ENCODE measurements at places on chromosomes 16 and 17.

DNA sequence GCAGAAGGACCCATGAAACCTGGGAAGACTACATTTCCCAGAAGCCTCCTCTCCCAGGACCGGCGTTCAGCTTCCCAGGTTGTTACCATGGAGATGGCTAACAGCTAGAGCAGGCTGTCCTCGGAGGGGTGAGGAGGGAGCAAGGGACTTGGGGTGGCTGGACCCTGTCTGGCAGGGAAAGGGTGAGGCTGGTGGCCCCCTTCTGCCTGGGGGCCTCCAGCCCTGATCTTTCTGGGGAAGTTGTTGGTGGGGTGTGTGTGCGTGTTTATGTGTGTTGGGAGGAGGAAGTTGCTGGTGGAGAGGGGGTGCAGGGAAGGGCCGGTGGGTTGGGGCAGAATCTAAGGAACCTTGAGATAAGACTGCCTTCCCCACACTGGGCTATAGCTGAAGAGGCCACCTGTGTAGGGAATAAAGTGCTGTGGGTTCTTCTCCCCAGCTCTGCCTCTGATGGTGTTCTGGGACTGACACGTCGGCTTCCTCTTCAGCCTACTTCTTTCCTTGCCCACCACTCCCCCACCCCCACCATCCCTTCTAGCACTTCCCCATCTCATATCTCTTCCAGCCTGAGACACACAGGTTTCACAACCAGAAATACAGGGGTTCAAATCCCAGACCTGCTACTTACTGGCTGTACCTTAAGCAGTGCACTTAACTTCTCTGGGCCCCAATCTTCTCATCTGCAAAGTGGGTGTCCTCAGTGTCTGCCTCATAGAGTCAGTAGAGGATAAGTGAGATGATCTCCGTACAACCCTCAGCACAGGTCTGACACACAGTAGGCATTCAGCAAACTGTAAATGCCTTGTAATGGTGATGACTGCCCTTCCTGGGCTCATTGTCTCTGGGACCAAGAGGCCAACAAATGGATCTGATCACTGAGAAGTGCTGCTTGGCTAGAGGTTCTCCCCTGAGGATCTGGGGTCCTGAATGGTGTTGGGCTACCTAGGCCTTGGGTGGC is at the start of gene DRC7:
DRC7 (plus strand) TSS at position 82 of the 955 bp plus-strand sequence. CDS start 3,144 bp downstream, outside the sequence.
- no peak for DNase-seq

GRCh38 chr17:30340801-30341356 is 7.0 kb upstream of the TMIGD1 start:
- DNase-seq, result no peak

GRCh38 chr17:60926466-60927183 is 249.0 kb downstream of the BCAS3 start:
- DNase-seq, result no peak

DNA sequence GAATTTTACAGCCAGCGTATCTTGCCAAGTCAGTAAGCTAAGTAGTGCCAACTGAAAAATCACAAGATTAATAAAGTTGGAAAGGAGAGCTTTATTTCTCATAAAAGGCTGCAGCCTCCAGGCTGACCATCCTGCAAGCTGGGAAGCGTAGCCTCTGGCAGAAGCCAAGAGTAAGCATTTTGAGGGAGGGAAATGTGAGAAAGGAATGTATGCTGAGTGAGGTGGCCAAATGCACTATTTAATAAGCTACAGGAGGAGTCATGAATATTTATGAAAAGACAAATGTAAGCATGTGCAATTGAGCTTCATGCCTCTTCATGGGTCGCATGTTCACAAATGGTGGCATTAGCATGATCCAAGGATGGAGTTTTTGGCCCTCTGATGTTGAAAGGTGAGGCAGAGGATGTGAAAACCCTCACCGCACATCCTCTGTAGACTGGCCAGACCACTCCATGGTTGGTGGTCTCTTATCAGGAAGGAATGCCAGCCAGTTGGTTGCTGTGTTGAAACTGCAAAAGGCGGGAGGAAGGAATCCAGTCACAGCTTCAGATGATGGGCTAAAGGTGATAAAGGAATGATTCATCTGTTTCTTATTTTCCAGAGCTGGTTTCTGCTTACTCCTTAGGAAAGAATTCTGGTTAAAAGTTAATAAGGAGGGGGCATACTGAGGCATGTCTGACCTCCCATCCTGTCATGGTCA is 9.2 kb downstream of the KRT33B start:
- no peak for DNase-seq

- DNase-seq, result no peak
Observed at GRCh38 chr16:19589771-19590302, 34.3 kb downstream of the VPS35L start.

GRCh38 chr17:82278786-82279391 is 5.4 kb upstream of the CSNK1D start:
- no peak for DNase-seq

DNA sequence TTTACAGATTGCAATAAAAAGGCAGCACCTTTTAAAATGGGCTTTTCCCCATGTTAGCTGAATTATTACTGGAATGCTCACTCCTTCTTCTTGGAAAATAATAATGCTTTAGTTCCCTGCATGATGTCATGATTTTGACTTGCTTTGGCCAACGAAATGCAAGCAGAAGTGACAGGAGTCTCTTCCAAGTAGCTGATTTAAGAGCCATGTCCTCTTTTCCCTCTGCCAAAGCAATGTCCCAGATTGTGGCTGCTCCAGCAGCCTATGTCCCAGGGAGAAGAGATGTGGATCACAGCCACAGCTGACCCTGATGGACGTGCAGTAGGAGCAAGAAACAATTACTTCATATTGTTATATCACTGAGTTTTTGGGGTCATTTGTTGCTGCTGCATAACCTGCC is 246.6 kb downstream of the HAPSTR1 start:
- no peak for DNase-seq

DNA sequence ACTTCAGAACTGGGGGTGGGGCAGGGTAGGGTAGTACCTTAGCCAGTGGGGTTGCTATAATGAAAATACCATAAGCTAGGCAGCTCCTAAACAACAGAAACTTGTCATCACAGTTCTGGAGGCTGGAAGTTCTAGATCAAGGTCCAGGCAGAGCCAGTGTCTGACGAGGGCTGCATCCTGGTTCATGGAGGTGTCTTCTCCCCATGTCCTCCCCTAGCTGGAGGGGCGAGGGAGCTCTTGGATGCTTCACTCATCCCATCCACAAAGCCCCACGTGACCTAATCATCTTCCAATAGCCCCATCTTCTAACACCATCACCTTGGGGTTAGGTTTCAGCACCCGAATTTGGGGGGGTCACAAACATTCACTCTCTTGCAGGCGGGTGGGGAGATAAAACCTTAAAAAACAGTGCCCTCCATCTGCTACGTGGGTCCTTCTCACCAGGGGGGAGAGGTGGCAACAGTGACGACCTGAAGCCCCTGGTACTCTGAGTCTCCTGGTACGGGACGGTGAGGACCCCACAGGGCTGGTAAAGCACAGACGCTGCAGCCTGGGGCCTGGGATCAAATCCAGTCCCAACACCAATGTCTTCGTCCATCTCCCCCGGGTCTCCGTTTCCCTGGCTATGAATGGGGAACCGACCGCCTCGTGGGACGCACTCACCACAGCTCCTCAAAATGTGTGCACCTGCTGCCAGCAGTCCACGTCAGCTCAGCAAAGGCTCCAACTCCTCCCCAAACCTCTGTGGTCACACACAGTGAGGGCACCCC is 22.8 kb downstream of the RAB40B start:
- no peak for DNase-seq

GRCh38 chr16:69311533-69312387 is 610 bp downstream of the VPS4A start:
- DNase-seq, result no peak

DNA sequence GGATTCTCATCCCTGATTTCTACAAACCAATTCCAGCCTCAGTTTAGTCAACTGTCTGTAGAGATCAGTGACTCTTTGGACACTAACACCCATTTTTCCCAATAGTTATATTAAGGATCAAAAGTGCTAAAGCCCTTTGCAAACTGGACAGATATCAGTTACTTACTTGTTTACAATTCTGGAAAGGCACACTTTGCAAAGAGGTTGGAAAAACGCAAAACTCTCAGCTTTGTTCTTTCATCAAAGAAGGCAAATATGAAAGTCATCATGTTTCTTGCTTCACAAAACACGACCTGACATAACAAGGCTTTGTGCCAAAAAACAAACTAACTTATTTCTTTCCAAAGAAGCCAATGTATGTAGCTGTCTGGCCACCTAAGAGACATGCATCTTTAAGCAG is 26.1 kb upstream of the VAT1L start:
- DNase-seq, result no peak

DNA sequence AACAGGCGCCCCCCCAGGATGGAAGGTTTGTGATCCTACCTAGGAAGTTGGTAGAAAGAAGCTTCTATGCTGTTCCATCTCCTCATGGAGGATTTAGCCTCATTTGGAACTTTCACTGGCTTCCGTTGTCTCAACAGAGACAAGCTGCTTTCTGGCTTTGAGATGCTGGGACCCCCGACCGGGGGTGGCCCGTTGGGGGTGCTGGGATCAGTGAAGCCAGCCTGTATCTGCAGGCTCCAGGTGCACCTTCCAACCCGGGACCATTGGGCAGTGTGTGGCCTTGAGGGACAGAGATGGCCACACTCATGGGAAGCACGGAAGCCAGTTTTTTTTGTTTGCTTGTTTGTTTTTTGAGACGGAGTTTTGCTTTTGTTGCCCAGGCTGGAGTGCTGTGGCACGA is 15.4 kb downstream of the CIBAR2 start:
- DNase-seq, result no peak

- DNase-seq, result no peak
Observed at GRCh38 chr16:87424266-87424665, 32.1 kb downstream of the MAP1LC3B start.

GRCh38 chr17:61066062-61066461 is 333.6 kb upstream of the TBX2 start:
- no peak for DNase-seq

All from stimulated activated CD8-positive, alpha-beta memory T cell treated with anti-CD3 and anti-CD28 coated beads, Interleukin-7, amount 100 ng/mL, for 24 hours (primary cell).